ENCODE measurements at places on chromosomes 5 and 9.

GRCh38 chr9:8338767-8339510 is 539.4 kb upstream of the DMAC1 start:
- DNase-seq: no peak

- no peak for DNase-seq
Measured at GRCh38 chr9:14830057-14830456, 80.2 kb downstream of the FREM1 start.

DNA sequence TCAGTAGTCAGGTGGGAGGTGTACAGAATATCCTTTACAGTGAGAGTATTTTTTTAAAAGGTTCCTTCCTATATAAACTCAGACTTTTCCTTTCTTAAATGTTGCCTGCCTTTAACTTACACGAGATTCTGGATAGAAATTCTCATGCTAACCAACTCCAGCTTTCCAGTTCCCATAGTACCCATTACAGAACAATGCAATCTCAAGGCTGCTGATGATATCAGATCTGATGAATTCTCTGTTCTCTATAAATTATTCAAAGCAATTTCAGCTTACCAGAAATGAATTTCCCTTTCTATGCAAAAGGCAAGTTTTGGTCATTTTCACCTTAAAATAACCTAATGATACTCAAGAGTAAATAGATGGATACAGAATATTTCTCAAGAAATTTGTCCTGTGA is 90.3 kb downstream of the NUDT12 start:
- DNase-seq: no peak

DNA sequence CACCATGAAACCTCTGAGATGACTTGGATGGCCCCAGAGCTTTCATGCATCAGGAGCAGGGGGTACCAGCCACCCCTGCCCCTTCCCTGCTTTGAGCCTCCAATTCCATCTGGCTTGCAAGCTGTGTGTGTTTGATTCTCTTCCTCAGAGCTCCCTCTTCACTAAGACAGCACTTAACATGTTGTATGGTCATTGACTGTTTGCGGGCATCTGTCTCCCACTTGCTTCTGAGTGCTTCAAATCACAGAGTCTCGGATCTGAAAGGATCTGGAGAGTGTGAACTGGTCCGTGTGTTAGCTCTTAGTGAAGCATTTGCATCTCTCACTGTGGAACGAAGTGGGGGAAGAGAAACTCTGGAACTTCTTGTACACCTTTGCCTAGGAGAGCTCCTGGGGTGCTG is 7.1 kb upstream of the CPLX2 start:
- DNase-seq: no peak

- DNase-seq: no peak
Measured at GRCh38 chr9:114677418-114677817, 4.6 kb downstream of the TEX48 start.

DNA sequence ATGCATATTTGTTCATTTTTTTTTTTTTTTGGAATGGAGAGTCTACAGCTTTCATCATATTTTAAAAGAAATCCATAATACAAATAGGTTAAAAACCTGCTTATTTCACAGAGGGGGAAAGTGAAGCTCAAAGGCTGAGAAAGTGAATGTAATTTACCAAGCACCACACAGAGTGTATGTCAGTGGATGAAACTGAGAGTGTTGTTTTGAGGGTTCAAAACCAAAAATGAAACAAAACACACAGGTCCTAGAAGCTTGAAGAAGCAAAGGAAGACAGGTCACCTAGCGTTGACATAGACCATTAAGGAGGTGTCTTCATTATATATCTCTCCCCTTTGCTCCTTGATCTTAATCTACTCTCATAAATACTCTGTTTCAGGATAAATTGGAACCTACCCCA is 7.5 kb downstream of the NMUR2 start:
- no peak for DNase-seq

DNA sequence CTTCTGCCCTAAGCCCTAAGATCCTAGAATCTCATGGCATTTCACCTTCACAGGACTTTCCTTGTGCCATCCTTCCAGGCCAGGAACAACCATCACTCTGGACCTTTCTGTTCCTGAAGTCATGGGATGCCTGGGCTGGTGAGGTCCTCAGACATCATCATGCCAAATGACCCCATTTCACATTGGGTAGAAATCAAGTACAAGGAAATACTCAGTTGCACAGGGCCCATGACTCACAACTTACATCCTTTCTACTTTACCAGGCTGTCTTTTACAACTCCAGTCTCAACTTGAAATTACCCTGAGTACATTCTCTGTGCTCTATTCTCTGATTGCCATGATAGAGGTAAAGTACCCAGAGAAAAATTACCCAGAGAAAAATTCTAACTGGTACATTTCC is 167.1 kb downstream of the PIK3R1 start:
- DNase-seq: no peak

GRCh38 chr5:92494508-92494907 is 1086.5 kb downstream of the NR2F1-AS1 start:
- no peak for DNase-seq
